ENCODE measurements at places on chromosomes 4 and X.

- no peak for DNase-seq
These were observed 60.9 kb downstream of the NPY5R start for GRCh38 chr4:163404580-163404979.

GRCh38 chr4:118389721-118390120 lies 36.9 kb upstream of the PRSS12 start:
- no peak for DNase-seq

DNA sequence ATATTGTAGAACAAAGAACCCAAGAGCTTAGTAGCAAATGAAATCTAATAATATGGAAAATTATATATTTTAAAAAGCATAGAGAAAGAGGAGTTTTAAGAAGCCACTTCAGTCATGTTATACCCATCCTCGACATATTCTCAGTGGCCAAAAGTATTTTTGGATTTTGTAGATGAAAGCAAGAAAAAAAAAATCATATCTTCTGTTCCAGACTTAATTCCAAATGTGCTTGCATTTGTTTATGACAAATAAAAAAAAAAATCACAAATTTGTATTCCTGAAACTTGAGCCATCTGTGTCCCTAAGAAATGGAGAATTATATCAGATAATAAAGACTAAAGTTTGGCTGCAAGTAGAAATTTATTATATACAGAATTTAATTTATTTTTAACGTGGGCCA lies 1482.4 kb upstream of the PABPC4L start:
- DNase-seq, result no peak

DNA sequence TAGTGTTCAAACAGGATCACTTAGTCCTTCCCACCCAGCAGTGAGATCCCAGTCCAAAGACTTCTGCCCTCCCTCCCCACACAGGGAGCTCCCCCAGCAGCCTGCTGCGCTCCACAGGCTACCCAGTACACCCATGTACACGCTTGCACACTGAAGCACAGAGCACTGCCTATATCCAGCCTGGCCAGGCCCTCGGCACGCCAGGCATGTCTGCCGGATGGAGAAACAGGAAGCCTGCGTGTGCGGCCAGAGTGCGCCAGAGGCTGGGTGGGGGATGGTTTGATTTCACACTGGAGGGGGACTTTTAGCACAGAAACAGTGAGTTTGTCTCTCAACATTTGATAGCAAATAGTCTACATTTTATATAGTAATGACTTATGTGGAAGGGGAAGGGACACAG lies 833.5 kb upstream of the IGFBP7 start:
- DNase-seq, result no peak

DNA sequence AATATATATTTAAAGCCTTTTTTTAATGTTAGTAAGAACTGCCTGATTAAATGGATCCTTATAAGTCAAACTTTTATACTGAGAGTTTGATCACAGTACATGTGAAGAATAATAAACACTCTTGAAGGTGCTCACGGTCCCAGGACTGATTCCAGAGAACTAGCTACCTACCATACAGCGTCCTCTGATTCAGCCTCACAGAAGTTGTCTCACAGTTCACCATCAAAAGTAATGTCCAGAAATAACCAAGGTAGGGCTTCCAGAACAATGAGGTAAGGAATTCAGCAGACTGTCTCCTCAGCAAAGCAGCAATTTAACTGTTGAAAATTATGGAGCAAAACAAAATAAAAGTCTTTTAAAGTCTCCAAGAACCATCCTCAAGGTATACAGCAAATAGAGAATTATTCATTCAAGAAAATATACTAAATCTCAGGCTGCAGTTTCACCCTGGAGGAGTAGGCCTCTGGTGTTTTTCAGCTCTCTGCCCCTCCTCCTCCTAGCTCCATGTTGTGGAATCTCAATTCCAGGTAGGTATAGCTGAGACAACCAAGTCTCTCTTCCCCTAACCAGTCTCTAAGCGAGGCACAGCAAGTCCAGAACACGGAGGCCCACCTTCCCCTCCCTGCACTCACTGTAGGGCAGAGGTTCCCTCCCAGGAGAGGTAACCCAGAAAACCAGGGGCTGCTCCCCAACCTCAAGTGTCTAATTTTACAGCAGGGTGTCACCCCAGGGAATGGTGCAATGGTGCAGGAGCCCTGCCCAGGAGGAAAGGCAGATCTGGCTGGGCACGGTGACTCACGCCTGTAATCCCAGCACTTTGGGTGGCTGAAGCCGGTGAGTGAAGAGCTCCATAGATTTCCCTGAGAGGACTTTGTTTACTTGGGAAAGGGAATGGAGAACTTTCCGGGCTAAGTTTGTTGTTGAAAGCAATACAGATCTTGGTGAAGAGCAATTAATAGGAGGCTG lies 28.6 kb downstream of the FAM241A start:
- no peak for DNase-seq
